ENCODE measurements at places on chromosomes 7 and 10. TPM values are rescaled to one million over a fixed set of nuclear protein-coding genes. Genes with fewer than 3 reads are reported as not detected.

SUN3 gene
- not detected for total RNA-seq

CACNA2D1 gene
- 42.6 TPM for total RNA-seq

LIPF gene
- not detected for total RNA-seq

ZEB1 gene
- 200 TPM for total RNA-seq

PRKAR2B gene
- total RNA-seq: 100 TPM

HOXA4 gene
- 12.1 TPM for total RNA-seq

FAM20C gene
- 80.0 TPM for total RNA-seq

DGKI gene
- 4.7 TPM for total RNA-seq

TMEM270 gene
- total RNA-seq: not detected

TFEC gene
- 6.2 TPM for total RNA-seq

OR2A1 gene
- not detected for total RNA-seq

FOXP2 gene
- 83.7 TPM for total RNA-seq

SFTPA1 gene
- total RNA-seq: not detected

FAM131B gene
- total RNA-seq: 0.31 TPM

CCDC3 gene
- total RNA-seq: 13.7 TPM

LGI1 gene
- total RNA-seq: 0.35 TPM

NME8 gene
- not detected for total RNA-seq

HOXA10 gene
- total RNA-seq: 0.67 TPM

CRHR2 gene
- total RNA-seq: 0.47 TPM

FLNC gene
- total RNA-seq: 1,162 TPM
